ENCODE measurements at places on chromosomes 1 and 21.

- H3K4me3 ChIP-seq: no peak overlapping the region
- no peak for DNase-seq
- H3K4me1 ChIP-seq: peaks cover 9% of the 10 kb centered on the region
- H3K27me3 ChIP-seq: no peaks in the 10 kb centered on the region
- no peak overlapping the region for H3K27ac ChIP-seq
Measured at GRCh38 chr1:198436276-198436675, 104.2 kb downstream of the ATP6V1G3 start.

DNA sequence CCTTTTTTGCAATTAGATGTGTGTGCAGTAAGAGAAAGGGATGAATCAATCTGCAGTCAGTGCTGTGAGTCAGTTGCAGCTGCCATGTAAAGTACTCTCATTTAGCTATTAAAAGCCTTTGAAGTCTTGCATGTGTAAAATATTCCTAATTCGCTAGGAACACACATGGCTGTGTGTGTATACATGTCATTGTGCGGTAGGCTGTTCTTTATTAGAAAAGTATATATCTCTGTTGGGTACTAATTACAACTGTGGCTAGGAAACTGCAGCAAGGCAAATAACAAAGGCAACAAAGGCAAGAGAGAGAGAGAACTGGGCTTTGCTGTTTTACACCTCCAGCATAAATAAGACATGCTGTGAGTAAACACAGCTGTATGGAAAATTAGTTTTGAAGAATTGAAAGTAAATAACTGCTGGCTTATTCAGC lies 41.7 kb downstream of the EPB41 start:
- no peaks in the 10 kb centered on the region for H3K27me3 ChIP-seq
- peaks cover 25% of the 10 kb centered on the region for H3K4me1 ChIP-seq
- no peaks in the 10 kb centered on the region for H3K36me3 ChIP-seq

GRCh38 chr1:246794828-246795671 lies 70.8 kb downstream of the SCCPDH start:
- H3K27ac ChIP-seq: no peak overlapping the region
- no peaks in the 10 kb centered on the region for H3K27me3 ChIP-seq
- no peak overlapping the region for H3K4me3 ChIP-seq
- H3K36me3 ChIP-seq: no peaks in the 10 kb centered on the region
- peaks cover 12% of the 10 kb centered on the region for H3K4me1 ChIP-seq

DNA sequence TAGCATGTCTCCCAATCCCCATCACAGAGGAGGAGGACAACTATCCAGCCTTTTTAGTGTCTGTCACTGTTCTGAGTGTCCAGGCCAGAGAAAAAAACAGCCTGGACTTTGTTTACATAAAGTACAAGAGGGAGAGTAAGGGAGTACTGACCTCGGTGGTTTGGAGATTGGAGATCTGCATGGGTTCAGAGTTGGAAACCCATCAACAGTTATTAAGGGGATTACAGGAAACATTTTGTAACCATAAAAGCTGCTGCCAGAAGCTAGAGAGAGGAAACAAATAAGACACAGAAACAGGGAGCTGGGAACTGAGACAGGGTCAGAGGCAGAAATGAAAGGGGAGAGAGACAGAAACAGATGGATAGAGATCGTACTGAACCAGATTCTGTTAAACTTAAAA lies 131.5 kb upstream of the CTTNBP2NL start:
- H3K27me3 ChIP-seq: no peaks in the 10 kb centered on the region
- no peak overlapping the region for H3K4me3 ChIP-seq
- H3K36me3 ChIP-seq: no peaks in the 10 kb centered on the region
- H3K27ac ChIP-seq: no peak overlapping the region
- H3K4me1 ChIP-seq: no peaks in the 10 kb centered on the region
- DNase-seq: no peak

GRCh38 chr1:210344706-210345105 lies 16.0 kb downstream of the HHAT start:
- no peaks in the 10 kb centered on the region for H3K36me3 ChIP-seq
- H3K4me1 ChIP-seq: peaks cover 4% of the 10 kb centered on the region
- no peak overlapping the region for H3K4me3 ChIP-seq
- H3K27me3 ChIP-seq: no peaks in the 10 kb centered on the region
- no peak for DNase-seq

GRCh38 chr21:43294194-43294902 lies 125.5 kb downstream of the CRYAA start:
- H3K4me3 ChIP-seq: no peak overlapping the region
- no peaks in the 10 kb centered on the region for H3K36me3 ChIP-seq

DNA sequence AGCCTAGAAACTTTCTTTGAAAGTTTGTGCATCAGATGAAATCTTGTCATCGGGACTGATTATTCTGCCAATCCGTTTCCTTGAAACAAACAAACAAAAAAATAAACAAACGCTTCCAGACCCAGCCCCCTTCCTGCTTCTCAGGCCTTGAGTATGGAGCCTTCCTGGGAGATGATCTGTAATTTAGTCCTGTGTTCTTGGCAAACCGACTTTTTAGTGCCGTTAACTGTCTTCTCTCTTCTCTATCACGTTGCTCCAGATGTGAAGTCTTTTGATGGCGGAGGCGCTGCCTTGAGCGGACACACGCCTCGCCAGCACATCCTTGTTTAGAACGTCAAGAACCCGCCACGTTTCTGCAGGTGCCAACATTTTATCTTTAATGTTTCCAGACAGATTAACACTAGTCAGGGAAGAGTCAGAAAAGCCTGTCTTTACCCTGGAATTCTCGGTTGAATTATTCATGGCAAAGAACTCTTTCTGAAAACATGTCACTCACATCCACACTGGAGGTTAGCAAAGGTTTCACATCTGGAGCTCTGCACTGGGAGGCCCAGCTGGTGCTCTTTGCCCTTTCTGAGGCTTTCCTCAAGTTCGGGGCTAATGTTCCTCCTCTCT lies 265.7 kb upstream of the C1orf174 start:
- no peaks in the 10 kb centered on the region for H3K27me3 ChIP-seq
- peaks cover 4% of the 10 kb centered on the region for H3K36me3 ChIP-seq
- H3K4me1 ChIP-seq: no peaks in the 10 kb centered on the region
- no peak overlapping the region for H3K27ac ChIP-seq
- H3K4me3 ChIP-seq: no peak overlapping the region

DNA sequence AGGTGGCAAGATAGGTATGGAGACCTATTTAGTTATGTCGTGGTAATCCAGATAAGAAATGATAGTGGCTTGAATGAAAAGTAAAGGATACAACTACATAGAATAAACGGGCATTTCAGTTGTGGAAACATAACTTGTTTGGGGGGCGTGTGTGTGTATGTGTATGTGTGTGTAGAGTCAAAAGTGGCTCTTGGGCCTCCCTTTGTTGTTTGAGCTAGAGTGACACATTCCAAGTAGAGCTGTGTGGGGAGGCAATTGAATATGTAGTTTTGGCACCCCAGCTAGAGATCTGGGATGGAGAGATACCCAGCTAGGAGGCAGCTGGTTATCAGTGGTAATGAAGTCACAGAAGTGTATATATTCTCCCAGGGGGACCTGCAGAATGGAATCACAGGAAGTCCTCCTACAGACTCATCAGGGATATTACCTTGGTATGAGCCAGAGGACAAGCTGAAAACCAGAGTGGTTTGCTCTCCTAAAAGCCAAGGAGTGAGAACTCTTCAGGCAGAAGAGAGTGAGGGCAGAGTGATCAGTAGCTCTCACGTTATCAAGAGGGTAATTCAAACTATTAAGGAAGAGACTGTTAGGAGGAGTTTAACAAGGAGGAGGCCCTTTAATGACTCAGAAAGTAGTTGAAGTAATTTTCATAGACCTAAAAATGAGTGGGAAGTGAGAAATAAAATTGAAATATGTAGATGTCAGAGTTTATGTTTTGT lies 5.1 kb downstream of the CR1L start:
- peaks cover 52% of the 10 kb centered on the region for H3K4me1 ChIP-seq
- peaks cover 10% of the 10 kb centered on the region for H3K27me3 ChIP-seq
- no peak for DNase-seq
- H3K27ac ChIP-seq: no peak overlapping the region
- no peak overlapping the region for H3K4me3 ChIP-seq
